Cortex of kidney (tissue), 1 donor: ENCODE measurements at places on chromosomes 11 and 22.

DNA sequence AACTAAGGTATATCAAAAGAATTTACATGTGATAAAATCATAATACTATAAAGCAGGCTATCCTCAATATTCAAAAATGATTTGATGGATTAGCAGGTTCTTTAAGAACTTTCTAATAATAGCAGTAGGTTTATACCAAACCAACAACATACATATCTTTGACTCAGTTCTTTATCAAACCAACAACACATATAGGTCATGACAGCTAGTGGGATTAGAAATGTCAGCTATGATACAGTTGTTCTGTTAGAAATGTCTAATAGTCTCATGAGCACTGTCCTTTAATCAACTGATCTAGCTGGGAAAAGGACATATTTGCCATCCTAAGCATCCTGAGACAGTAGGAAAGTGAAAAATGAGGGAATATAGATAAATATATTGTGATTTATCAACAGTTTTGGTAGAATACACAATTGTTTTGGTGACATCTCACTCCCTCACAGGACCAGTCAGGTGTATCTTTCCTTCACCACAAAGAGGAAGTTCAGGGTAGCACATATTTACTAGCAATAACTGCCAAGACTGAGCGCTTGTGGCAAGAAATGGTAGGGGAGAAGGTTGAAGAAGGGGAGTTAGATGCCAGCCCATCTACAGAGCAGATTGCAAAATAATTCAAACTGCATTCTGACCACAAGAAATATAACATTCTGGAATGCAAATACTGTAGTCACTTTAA, 90.8 kb upstream of the APOA1 start:
- no peak for DNase-seq

DNA sequence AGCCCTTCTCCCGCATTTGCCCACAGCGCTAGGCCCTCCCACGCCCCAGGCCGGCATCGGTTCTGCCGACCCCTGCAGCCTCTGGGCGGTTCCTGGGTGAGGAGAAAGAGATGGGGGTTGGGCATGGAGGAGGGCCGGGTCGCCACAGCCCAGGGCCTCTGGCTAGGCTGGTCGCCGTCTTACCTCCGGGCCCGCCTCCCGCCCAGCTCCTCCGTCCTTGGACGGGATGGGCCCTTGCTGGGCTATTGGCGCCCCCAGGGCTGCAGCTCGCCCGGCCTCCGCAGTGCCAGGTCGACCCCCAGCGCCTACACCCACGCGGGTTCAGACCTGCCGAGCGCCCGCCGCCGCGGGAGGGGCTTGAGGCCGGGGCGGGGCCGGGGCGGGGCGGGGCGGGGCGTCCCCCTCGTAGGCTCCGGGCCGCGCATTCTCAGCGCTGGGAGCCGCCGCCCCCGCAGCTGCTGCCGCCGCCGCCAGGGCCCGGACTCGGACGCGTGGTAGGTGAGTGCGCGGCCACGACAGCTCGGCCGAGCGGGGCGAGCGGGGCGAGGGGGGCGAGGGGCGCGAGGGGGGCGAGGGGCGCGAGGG, at the start of gene CD151:
Gene CD151 (plus strand): TSS at position 424 of the 585 bp plus-strand sequence. CDS start 3,118 bp downstream, outside the sequence.
- no peak for DNase-seq

DNA sequence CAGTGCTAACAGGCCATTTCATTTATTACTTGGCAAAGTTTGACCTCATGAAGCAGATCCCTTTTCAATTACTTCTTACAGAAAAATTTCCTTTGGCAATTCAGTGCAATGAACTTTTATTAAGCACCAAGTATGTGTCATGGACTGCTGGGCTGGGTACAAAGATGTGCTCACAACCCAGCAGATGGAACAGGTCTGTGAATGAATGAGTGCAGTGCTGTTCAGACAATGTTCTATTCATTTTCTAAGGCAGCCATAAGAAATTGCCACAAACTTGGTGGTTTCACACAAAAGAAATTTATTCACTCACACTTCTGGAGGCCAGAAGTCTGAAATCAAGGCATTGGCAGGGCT, 428.5 kb downstream of the SOX6 start:
- DNase-seq, result no peak

DNA sequence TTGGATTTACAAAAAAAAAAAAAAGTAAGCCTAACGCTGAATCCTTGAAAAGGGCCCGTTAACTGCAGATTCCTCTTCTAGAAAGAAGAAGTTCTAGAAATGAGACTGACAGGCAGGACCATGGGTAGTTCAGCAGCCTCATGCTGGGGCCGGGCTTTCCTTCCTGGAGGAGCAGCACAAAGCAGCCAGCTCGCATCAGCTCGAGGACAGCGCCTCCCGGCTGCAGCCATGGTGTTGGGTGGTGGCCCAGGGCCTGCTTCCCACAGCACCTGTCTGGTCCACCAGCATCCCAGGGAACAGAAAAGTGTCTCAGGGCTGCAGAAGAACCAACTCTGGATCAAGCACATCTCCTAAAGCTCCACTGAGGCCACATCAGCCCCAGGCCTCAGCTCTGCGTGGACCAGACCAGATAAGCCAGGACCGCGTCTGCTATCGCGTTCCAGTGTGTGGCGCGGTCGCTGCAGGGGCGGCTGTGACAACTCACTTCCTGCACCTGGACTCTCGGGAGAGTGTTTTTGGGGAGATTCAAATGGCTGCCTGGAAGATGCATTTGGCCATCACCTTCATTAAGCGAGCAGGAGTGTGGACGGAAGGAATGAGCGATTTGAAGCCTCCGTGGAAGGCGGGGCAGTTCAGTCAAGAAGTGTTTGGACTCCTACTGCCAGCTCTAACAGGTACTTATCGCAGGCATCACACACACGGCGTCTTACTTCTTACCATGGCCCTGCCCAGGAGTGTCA, 53.5 kb downstream of the MYH9 start:
- no peak for DNase-seq

DNA sequence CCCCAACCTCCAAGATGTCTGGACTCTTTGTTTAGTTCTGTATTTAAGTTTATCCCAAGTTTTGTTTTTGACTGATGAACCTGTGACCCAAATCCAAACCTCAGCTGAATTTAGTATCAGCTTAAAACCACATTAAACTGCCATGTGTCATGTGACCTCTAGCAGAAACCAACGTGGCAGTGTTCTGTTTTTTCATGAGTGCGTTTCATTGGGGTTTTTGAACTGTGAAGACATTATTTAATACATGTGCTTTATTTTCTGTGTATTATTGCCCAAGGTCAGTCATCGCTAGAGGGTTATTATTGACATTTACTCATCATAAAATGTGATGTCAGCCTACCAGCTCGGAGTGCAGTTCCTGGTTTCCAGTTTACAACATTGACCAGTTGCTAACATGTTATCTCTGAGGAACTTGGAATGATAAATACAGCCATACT, 1.8 kb downstream of the TLCD5 start:
- DNase-seq, result no peak

GRCh38 chr22:44731357-44731970, 20.9 kb upstream of the ARHGAP8 start:
- no peak for DNase-seq

- no peak for DNase-seq
Observed at GRCh38 chr22:23536821-23537345, 43.2 kb downstream of the IGLL1 start.

- no peak for DNase-seq
Observed at GRCh38 chr11:8267831-8268529, 4.3 kb upstream of the LMO1 start.
